AG04450 (cell line): ENCODE measurements at places on chromosomes 5 and 9.

GRCh38 chr5:108654051-108654450 is 93.6 kb upstream of the FER start:
- DNase-seq = no peak

GRCh38 chr9:9973062-9973461 is 639.7 kb downstream of the PTPRD start:
- DNase-seq = no peak

GRCh38 chr5:8520917-8521316 is 652.0 kb downstream of the MTRR start:
- DNase-seq = no peak

DNA sequence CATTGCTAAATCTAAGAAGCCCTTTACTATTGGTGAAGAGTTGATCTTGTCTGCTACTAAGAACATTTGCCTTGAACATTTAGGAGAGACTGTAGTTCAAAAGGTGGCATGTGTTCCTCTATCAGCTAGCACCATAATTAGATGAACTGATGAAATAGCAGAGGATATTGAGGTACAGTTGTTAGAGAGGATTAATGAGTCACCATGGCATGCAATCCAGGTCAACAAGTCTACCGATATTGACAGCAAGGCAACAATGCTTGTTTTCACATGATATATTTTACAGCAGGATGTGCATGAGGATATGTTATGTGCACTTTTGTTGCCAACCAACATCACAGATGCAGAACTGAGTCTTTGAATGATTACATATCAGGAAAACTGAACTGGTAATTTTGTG is 134.3 kb upstream of the CDH9 start:
- DNase-seq = no peak

- DNase-seq = no peak
These were observed 39.9 kb downstream of the RHOBTB3 start for GRCh38 chr5:95770830-95771708.

DNA sequence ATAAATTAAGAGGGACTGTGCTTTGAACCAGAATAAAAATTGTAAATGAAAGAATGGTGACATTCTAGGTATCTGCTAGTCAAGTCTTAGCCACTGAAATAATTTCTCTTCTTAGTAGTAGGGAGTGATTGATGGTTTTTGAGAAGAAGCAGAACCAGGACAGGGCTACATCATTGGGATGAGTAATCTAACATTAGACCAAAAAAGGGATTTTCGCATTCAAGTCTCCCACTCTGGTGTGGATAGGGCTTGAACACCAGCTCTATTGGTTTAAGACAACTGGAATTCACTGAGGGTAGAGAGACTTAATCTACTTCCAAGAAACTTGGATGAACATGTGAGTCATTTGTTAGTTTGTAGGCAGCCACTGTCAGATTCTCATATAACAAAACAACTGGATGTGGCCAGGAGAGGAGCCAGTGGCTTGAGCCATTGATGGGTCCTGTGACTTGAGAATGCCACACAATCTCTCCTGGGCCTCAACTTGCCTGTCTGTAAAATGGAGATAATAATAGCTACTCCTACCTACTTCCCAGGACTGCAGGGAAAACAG is 16.6 kb downstream of the FAT2 start:
- no peak for DNase-seq

- DNase-seq = no peak
These were observed 41.0 kb downstream of the KIAA1191 start for GRCh38 chr5:176320577-176320976.

GRCh38 chr5:151534350-151534749 is 56.8 kb downstream of the FAT2 start:
- DNase-seq = no peak

- DNase-seq = peak; percentile 87
These were observed 503.6 kb upstream of the PAPPA start for GRCh38 chr9:115649991-115650472.
